ENCODE measurements at places on chromosomes 7 and 10.

DNA sequence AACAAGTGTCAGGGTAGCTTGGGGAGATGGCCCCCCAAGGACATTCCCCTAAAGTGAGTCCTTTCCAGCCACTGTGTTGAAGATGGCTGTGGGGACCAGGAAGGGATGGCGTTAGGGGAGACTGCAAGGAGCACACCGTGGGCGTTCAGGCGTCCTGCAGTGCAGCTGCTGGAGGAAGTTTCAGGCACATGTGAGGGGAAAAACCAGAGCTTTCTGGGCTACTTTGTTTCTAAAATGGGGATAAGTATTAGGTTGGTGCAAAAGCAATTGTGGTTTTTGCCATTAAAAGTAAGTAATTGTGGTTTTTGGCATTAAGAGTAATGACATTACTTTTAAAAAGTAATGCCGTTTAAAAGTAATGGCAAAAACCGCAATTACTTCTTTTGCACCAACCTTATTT is 14.3 kb downstream of the PRF1 start:
- DNase-seq, result peak; percentile 31

GRCh38 chr10:118956802-118957442 is 72.6 kb upstream of the NANOS1 start:
- DNase-seq, result no peak

DNA sequence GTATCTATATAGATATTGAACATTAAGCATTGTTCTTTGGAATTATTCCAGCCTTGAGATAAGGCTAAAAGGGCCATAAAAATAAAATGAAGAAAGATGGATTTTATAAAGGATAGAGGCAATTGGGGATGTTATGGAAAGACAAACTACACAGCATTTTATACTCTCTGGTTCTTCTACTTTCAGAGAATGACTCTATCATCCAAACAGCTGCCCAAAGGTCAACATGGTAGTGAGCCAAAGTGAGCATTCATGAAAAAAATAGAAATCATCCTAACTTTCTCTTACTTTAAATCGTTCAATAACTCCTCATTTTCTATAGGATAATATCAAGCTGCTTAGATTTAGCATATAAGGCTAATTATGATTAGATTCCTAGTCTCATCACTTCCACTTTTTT is 25.2 kb downstream of the IMMP2L start:
- no peak for DNase-seq

DNA sequence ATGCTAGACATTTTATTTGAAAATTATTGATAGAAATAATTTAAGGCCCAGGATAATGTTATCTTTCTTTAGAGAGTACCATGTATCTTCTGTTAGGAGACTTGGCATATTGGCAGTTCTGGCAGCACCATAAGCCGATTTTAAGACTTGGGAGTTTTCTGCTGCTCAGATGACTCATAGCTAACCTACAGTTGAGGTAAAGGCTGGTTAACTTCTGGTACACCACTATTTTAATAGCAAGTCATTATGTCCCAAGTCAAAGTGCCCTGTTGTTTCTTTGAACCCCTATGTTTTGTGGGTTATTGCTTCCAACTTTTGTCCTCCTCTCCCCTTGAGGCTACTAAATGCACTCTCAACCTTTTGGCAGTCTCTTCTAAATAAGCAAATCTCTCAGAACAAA is 25.2 kb downstream of the ATRNL1 start:
- DNase-seq, result peak; percentile 52

DNA sequence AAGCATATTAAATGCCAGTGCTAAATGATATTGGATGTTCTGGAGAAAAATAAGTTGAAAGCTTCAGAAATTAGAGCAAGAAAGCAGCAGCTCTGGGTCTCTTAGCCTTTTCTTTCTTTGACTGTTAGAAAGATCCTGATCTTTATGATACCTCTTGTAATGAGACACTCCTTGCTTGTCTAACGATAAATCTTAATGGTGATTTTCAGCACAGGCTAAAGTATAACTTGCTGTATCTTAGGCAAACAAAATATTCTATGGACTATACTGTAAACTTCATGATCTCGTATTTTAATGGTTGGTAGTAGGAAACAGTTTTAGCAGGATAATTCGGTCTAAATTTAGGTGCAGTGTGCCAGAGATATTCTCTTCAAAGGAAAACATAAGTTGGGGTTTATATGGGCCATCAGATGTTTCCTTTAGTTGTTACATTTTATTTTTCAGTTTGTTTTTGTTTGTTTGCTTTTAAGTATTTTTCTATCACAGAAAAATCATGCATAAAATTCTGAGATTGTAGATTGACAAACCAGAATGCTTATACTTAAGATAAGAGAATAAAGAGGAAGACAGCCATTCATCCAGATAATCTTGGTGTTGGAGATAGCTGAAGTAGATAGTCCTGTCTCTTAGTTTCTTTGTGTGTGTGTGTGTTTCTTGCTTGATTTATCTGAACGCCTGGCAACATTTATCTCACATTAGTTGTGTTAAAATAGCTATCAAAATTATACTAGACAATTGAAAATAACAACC is 4.7 kb downstream of the CASD1 start:
- DNase-seq, result no peak

- no peak for DNase-seq
Measured at GRCh38 chr7:120860156-120860555, 2.2 kb upstream of the TSPAN12 start.

DNA sequence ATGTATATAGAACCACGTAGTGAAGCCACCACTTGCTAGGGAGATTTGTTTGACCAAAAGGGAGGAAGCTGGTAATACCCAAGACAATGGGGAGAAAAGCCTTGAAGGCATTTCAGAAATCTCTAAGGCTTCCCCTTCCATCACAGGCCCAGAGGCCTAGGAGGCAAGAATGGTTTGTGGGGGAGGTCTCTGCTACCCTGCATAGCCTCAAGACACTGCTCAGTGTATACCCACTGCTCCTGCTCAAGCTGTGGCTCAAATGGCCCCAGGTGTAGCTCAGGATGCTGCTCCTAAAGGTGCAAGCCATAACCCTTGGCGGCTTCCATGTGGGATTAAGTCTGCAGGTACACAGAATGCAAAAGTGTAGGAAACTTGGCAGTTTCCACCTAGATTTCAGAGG is 1105.8 kb downstream of the GATA3 start:
- no peak for DNase-seq

DNA sequence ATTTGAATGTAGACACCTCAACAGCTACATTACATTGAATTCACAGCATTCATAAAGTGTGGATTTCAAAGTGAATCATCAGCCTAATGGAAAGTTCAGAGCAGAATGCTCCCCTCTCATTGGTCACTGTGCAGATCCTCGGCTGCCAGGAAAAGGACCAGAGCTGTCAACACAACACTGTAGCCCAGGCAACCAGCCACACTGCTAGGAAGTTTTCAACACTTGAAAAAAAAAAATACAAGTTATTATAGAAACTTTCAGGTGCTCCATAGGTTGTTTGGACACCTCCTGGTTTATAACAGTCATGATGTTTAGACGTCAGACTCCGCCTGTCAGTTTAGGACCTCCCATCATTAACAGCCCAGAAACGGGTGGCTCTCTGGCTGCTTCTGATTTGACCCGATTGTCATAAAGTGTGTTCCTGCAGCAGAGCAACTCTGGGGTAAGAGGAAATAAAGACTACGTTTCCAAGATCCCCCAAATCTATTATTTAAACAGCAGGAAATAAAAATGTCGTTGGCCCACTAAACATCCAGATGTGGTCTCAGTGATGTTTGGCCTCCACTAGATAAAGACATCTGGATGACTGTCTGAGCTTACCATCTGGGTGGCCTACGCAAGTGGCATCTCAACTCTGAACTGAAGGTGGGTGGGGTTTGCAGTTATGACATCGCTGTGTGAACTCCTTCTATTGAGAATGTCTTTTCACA is 117.4 kb downstream of the CABCOCO1 start:
- DNase-seq, result no peak

DNA sequence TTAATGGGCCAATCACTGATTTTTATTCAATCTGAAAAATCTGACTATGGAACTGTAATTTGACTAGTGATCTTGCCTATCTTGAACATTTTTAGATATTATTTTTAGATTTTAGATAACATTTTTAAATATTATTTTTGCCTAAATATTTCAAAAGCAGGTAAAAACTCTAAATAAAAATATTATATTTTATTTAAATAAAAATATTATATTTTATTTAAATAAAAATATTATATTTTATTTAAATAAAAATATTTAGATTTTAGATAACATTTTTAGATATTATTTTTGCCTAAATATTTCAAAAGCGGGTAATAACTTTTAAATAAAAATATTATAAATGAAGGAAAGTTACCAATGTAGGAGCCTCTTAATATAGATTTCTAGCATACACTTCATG is 187.8 kb downstream of the PHF14 start:
- no peak for DNase-seq

- DNase-seq, result no peak
Measured at GRCh38 chr10:120819366-120819765, 31.8 kb upstream of the WDR11 start.

GRCh38 chr10:102153093-102153620 is 968 bp downstream of the NOLC1 start:
- DNase-seq, result no peak

DNA sequence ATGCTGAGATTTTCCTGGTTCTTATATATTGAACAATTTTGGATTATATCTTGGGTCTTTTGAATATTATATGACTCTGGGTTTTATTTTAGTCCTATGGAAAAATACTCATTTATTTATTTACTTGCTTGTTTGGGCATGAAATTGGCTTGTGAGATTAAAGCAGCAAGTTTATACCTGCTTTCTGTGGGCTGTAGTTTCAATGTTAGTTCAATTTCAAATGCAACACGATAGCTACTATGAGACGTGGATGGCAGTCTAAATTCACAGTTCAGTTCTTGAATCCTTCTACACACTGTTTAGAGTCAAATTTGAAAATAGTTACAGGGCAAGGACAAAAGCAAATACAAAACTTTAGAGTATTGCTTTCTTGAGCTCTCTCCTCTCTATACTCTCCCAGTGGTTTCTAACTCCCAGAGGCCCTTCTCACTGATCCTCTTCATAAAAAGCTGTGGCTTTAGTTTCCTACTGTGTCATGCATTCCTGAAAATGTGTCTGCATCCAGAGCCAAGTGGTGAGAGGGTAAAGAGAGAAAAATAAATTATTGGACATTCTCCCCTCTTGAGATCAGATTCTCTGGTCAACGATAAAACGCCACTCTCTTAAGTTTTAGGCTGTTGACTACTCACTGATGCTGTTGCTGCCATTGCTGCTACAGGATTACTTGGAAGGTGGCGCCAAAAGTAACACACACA is 34.4 kb downstream of the POLR1F start:
- DNase-seq, result no peak

GRCh38 chr7:969403-969802 is 5.9 kb downstream of the COX19 start:
- no peak for DNase-seq

DNA sequence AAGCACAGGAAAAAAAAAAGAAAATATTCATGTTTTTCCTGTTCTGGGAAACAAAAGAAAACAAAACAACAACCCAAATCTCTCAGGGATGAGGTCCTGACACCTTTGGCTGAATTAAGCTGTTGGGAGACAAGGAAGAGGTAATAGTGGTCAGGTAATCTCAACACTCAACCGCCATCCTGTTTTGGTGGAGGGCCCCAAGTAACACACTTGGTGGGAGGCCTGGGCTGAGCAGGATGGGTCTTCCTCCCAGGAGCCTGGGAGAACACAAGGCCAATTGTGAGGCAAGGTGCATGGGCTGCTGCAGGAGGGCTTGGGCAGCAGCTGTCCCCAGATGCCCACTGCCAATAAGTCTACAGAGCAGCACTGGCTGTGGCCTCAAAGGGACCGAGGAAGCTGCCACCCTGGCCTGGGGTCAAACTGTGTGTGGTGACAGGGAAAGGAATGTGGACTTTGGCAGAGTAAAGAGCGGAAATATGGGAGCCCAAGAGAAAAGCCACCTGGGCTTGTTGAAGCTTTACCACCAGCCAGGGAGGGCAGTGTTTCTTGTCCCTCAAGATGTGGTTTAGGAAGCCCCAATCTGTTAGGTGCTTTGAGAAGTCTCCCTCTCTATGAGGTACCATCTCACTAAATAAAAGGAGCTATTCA is 93.5 kb upstream of the SLC25A13 start:
- no peak for DNase-seq

- no peak for DNase-seq
Measured at GRCh38 chr7:106616708-106617051, 44.3 kb downstream of the CCDC71L start.

- peak; percentile 11 for DNase-seq
Measured at GRCh38 chr10:12549297-12549696, 199.9 kb downstream of the CAMK1D start.

Measured in GM12865 (cell line).